ENCODE measurements at places on chromosomes 1 and 21.
A peak's percentile ranks its signal among the peaks of the same experiment; 100 is the strongest.

DNA sequence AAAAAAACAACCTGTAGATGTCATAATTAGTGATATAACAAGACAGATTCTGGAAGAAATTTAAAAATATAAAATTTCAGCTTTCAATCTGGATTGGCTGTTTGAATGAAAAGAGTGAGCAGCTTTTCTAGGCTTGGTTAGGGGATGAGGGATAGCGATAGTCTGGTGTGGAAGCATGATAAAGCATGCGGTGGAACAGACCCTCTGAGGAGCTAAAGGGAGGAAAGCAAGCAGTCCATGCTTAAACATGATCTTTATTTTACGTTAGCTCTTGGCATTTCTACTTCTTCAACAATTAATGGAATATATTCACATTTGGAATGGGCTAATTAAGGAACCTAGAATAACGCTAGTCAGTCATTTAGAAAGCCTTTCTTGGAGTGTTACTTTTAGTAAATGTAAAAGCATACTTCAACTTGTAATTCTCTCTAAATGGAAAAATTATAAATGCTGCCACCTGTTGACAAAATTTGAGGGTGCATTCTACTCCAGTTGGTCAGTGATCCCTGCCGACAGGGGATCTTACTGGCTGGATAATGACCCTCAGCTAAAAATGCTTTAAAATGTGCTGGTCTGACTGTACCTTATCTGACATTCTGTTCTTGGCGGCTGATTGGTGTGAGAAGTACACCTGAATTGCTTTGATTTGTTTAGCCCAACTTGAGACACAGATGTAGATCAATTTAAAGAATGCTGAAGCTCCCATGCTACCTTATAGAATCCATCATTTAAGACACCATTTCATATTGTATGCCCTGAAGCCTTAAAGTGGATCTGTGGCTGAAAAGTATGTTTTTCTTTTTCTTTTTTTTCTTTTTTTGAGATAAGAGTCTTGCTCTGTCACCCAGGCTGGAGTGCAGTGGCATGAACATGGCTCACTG lies 61.2 kb downstream of the AK4 start:
- no peak for DNase-seq

- DNase-seq, result no peak
Observed at GRCh38 chr1:204130981-204131892, 20.6 kb downstream of the ETNK2 start.

GRCh38 chr1:81068726-81069125 lies 732.0 kb upstream of the ADGRL2 start:
- DNase-seq, result no peak

DNA sequence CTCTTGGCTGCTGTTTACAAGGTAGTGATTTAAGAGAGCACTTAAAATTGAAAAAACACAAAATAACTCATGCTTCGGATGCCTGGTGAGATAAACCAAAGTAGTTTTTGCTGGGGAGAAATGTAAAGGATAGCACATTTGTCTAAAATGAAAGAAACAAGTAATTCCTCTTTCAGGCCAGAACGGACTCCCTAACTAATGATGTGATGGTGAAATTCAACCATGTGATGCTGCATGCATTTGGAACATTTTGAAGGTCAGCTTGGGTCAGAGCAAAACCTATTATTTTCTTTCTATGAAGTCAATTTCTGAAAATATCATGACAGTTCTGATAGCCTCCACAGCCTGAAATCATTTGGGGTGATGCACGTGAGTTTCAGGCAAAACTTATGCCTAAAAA lies 27.6 kb downstream of the NMNAT2 start:
- DNase-seq, result no peak

DNA sequence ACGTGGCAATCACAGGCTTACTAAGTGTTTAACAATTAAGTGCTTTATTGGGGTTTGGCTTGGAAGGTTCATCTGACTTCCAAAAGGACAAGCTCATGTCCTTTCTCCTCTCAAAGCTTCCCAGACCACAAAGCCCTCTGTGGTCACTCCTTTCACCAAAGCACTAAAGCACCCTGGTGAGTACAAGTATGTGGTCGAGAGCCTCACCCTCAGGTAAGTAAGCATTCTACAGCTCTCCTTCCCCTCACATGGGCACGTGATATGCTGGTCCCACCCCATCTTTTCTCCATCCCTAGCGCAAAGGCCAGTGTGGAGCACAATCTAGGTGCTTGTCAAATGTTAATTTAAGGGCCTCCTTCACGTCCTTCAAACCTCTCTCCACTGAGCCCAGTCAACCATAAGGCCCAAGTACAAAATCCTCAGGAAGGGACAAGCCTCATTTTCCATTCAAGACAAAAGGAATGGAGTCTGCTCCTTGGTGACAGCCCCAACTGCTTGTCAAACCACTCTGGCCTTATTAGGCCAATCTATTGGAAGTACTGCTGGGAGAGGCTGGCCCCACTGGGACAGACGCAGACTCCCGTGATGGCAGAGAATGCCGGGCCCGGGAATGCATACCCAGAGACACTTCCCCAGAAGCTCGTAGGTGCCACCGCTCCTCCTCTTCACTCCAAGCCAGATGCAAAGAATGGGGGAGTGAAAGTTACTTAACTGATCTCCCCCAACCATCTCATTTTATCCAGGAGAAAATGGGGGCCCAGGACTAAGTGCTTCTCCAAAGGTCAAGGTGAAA lies 7.8 kb downstream of the STMN1 start:
- no peak for DNase-seq

DNA sequence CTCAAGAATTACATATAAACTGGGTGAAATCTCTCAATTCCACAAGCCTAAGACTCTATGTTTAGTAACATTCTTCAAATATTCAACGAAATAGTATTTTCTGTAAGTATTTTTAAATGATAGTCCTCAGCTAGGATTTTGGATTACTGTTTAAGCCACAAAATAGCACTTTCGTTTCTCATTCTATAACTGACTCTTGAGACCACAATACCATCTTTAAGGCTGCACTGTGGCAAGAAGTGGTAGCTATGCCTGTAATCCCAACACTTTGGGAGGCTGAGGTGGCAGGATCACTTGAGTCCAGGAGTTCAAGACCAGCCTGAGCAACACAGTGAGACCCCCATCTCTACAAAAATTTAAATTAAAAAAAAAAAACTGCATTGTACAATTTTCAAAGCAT lies 126.7 kb downstream of the CDC42BPA start:
- no peak for DNase-seq

- no peak for DNase-seq
Observed at GRCh38 chr1:73781251-73781650, 416.7 kb downstream of the LRRIQ3 start.

DNA sequence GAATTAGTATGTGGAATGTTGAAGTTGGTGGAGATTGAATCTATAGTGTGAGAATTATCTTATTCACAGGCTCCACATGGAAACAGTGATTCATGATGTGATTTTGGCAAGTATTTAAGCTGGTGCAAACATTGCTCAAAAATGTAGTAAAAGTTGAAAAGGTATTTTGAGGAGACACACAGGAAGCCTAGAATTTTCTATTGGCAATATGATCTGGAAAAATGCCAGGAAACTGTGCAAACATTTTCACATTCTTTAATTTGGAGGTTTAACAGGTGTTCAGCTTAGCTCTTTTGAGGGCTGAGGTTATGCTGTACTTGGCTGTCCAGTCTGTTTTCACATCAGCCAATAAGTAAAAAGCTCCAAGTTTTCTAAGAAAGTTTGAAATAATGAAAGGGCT lies 327.3 kb downstream of the RWDD3 start:
- no peak for DNase-seq

DNA sequence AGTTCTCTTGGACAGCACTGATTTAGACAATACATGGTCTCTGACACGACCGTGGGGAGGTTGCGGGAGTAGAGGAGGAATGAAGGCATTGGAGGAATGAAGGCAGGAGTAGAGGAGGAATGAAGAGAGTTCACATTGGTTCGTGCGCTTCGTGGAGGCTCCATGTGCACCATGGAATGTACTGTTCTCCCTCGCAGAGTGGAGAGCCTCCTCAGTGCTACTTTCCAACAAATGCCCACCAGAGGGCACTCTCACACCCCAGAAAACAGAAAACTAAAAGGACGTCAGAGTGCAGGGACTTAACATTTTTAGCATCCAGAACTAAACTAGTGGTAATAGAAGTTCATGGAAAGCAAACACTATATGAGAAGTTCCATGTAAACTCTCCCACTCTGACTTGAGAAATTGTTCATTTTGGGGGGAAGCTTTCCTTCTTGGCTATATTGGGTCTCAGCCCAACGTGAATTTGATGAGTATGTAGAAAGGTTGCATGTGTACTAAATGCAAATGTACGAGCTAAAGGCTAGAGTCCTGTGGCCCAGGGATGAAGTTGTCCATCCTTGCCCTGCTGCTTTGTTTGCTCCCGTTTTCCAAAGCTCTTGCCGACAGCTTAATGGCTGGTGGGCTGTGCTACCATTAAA lies 211.6 kb downstream of the LMX1A start:
- peak; percentile 5 for DNase-seq

DNA sequence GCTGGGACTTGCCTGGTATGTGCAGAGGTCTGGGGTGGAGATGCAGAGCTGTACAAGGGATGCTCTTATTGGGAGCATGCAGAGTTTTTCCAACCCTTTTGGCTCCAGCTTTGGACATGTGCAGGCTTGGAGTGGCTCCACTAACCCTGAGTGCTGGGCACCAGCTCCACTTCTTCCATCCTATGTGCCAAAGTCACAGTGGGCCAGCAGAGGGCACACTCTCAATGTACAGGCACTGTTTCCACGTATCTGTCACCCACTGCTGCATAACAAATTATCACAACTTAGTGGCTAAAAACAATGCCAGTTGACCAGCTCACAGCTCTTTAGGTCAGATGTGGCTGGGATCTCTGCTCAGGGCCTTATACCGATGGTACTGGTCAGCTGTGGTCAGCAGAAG lies 631.8 kb downstream of the AJAP1 start:
- DNase-seq, result peak; percentile 41

GRCh38 chr1:88079036-88079435 lies 605.0 kb upstream of the PKN2 start:
- no peak for DNase-seq

DNA sequence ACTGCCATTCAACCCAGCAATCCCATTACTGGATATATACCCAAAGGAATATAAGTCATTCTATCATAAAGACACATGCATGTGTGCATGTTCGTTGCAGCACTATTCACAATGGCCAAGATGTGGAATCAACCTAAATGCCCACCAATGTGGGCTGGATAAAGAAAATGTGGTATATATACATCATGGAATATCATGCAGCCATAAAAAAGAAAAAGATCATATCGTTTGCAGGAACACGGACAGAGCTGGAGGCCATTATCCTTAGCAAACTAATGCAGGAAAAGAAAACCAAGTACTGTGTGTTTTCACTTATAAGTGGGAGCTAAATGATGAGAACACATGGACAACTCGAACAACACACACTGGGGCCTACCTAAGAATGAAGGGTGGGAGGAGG lies 123.7 kb downstream of the CDC7 start:
- DNase-seq, result no peak

DNA sequence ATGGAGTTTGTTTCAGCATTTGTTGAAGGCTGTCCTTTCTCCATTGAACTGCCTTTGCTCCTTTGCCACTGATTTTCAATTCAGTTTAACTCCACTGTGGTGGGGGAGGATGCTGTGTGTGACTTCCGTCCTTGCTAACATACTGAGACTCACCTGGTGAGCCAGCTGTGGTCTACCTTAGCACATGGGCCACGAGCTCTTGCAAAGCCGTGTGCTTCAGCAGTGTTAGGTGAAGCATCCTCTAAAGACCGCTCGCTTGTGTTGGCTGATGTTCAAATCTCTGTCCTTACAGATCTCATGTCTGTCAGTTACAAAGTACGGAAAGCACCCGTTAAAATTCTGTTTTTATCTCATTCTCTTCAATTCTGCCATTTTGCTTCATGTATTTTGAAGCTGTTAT lies 3.6 kb upstream of the SPATC1L start:
- DNase-seq, result no peak

GRCh38 chr1:154206196-154206595 lies at the start of gene CFAP141:
TSS of gene CFAP141 (minus strand) at chr1:154206333. CDS start at chr1:154206307, 26 bp downstream.
- DNase-seq, result no peak

DNA sequence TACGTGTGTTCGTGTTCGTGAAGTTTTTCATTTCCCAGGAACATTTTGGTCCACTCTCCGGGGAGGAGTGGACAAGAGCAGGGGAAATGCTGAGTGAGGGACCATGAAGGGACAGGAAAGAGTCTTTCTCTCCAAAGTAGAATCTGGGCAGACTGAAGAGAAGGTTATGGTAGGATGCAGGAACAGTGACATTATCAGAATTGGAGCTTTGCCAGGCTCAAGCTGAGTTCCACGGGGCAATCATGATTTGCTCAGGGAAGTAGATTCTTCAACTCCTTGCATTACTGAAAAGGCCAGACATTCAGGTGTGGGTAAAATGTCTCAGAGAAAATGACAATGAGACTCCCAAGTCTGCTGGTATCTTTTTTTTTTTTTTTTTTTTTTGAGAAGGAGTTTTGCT lies 16.6 kb downstream of the ATP1A4 start:
- DNase-seq, result no peak

DNA sequence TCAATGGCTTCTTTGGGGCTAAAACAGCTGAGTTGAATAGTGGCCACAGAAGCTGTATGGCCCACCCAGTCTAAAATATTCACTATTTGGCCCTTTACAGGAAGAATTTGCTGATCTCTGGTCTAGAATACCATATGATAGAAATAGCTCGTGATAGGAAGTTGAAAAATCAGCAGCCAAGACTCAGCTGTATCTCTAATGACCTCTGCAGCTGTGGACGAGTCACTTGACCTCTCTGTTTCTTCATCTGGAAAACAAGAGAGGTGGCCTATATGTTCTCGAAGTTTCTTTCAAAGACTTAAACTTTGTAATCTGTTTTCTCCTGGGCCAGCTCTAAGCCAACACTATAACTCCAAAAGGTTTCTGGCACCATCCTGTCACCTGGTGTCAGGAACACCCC lies 129.2 kb downstream of the ZBTB18 start:
- no peak for DNase-seq

- DNase-seq, result no peak
Observed at GRCh38 chr1:70487910-70488665, 77.0 kb downstream of the CTH start.

DNA sequence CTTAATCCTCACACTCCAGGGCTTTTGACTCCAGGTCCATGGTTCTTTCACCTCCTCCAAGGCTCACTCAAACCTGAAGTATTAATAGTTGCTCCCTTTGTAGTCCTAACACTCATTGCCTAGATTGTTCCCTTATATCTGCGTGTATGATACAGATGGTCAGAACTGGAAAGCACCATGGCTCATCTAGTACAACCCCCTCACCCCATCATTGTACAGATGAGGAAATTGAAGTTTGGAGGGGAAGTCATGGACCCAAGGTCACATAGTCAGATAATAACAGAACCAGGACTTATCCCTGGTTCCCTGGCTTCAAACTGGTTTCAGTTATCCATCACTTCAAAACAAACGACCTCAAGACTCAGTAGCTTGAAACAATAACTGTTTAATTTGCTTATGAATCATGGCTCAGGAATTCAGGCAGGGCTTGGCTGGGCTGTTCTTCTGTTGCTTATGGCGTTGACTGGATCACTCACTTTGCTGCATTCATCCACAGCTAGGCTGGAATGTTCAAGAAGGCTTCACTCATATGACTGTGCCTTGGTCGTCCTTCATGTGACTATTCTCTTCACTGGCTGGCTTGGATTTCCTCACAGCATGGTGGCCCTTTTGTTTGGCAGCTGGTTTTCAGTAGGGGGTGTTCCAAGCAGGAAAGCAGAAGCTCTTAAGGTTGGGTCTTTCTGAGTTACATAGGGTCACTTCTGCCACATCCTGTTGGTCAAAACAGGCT lies 5.0 kb downstream of the NOS1AP start:
- no peak for DNase-seq

Measured in activated T-cell treated with anti-CD3 and anti-CD28 coated beads for 1 hour (primary cell).